T follicular helper cell (primary cell): ENCODE measurements at places on chromosomes 6 and 20.

DNA sequence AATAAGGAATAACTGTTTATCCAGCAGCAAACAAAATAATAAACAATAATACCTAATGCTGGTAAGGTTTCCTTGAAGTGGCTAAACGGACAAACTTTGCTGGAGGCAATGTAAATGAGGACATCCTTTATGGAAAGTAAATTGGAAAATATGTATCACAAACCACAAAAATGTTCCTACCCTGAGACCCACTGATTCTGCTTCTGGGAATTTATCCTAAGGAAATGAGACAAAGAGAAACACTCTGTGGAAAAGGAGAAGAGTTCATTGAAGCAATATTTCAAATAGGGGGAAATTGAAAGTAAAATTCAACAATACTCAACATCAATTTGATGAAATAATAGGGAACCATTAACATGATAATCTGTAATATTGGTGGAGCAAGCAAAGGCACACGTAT lies 37.9 kb downstream of the MAFB start:
- no peak for DNase-seq

GRCh38 chr6:4368649-4369048 lies 233.3 kb upstream of the ECI2 start:
- DNase-seq, result no peak

GRCh38 chr6:46848684-46849360 lies 55.6 kb downstream of the MEP1A start:
- DNase-seq, result peak; percentile 9

DNA sequence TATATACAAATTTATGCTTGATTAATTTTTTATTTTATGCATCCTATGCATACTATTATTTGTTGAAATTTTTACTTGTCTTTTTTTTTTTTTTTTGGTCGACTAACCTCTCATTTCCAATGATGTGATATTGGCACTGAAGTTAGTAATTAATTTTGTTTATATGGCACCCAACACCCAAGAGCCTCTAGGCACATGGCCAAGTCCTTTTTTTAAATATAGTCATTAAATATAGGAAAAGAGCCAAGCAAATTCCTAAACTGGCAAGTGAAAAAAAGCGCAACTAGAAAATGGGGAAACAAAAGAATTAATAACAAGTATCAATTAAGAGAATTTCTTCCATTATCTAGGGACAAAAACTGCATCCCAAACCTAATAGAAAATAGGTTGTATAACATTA lies 85.5 kb upstream of the HS3ST5 start:
- no peak for DNase-seq

GRCh38 chr6:95648636-95649035 lies 71.3 kb downstream of the MANEA start:
- no peak for DNase-seq

- no peak for DNase-seq
Measured at GRCh38 chr20:50223039-50224005, 32.7 kb downstream of the CEBPB start.

GRCh38 chr20:57414867-57415592 lies 23.8 kb downstream of the RBM38 start:
- no peak for DNase-seq

DNA sequence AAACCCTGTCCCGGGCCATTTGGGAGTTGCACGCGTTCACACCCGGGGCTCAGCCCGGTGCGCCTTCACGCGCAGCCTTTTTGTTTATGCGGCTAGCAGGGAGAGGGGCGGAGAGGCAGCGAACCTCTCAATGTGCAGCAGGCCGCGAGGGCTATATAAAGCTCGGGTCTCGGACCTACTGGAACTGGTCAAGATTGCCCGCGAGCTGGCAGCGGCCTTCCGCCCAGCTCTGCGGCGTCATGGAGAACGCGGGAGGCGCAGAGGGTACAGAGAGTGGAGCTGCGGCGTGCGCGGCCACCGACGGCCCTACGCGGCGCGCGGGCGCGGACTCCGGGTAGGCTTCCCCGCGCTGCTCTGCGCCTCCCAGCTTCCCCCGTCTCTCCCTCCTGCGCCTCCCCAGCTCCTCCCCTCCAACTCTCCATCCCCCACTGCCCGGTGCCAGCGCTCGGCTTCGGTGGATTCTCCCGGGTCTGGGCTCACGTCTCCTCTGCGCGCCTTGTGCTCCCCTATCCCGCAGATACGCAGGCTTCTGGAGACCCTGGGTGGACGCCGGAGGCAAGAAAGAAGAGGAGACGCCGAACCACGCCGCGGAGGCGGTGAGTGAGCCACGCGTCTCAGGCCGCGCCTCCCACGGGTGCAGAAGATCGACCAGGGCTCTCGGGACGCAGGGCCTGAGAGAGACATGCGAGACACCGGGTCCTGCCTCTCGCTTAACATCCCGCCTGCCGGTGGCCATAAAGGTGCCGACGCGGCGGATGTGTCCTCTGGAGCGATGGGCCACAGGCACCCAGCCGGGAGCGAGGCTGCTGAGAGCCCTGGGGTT lies at the start of gene RIPPLY2:
RIPPLY2 (plus strand) TSS at position 183 of the 823 bp plus-strand sequence; CDS start at position 240, 57 bp downstream.
- no peak for DNase-seq

GRCh38 chr20:11890331-11891076 lies 27.2 kb upstream of the BTBD3 start:
- DNase-seq, result no peak

- DNase-seq, result no peak
Measured at GRCh38 chr6:37788259-37788658, 31.3 kb upstream of the ZFAND3 start.

DNA sequence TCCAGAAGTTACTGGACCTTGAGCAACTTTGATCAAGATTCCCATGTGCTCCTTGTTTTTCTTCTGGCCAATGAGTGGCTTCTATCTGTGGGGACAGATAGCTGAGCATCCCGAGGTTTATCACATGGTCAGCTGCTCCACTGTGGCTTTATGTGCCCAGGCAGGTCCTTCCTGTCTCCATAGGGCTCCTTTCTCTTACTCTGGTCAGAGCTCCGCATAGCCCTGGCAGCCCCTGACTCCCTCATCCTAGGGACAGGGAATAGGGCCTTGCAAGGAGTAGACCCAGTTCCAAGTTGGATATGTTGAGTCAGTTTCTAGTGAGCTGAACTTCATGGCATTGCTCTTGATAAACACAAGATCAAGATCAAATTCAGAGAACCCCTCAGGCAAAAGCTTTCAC lies 6.4 kb upstream of the MAS1L start:
- no peak for DNase-seq
